ENCODE measurements at places on chromosomes 13 and 19.

DNA sequence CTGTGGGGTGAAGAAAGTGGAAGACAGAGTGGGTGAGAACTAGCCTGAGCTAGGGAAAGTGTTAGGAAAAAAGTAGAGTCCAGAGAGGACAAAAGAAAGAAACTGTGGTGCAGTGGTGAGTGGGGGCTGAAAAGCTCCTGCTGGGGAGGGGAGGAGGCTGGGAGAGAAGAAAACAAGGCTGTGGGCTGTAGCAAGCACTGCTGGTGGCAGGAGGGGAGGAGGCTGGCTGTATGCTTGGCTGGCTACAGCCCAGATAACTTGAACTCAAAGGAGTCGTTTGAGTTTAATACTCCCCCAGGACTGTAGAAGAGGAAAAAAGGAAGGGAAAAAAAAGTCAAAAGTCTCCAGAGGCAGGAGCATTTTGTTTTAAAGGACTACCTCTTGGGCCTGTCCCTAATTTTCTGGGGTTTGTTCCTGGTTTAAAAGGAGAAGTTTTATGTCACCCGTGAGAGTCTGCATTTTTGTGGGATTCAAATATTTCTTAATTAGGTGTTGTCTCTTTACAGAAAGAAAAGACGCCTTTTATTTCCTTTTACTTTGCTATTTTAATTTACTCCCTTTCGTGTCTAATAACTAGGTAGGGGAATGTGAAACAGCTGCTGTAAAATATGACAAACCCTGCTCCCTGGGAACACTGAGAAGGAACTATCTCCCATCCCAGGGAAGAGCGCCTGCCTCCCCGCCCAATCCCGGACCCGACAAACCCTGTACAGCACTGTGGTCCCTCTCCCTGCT is 21.7 kb downstream of the ZIC5 start:
- no peak for DNase-seq

DNA sequence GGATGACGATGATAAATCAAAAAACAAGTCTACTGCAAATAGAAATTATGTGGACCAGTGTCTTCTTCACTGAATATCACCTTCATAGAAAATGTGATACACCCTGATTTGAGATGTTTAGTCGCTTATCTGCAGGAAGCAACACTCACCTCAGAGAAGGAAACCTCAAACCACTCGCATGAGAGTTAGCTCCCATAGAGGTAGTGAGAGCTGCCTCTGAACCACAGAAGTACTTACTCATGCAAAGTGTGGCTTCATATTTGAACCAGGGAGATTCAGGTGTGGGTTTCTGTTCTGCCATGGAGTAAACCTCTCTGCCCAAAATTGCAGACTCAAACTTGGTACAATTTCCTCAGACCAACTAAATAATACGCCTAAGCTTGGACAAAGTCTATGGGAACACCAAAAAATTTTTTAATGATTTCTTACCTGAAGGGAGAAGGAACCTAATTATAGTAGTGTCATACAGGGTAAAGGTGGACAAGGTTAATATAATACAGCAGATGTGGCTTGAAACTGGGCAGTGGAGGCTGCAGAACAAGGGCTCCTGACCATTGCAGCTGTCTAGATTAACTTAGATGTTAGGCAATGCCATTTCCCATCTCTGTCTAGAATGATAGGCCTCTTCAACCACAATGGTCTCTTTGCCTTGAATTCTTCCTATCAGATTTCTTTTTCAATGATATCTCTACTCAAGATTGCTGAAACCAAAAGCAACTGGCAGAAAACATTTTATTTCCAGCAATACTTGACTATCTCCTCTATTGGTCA is 29.6 kb upstream of the RCBTB2 start:
- DNase-seq: no peak

- no peak for DNase-seq
These were observed 241.1 kb upstream of the ATXN8OS start for GRCh38 chr13:69866555-69866954.

DNA sequence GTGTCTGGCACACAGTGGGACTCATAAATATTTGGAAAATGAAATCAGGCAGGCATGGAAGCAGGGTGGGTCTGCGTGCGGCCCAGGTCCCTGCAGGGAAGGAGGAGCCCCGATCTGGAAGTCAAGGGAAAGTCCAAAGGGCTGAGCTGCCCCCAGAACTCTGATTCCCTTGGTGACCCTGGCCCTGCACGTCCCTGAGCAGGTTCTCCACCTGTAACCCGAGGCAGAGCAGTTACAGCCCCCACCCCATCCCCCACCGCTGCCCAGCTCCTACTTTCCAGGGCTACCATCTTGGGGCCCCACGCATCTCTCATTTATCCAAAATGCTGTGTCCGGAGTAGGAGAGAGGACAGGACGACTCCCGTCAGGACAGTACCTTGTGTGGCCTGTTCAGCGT is 2.1 kb downstream of the PLEKHF1 start:
- no peak for DNase-seq

- DNase-seq: no peak
These were observed 7.6 kb downstream of the LYPD3 start for GRCh38 chr19:43457809-43458208.

DNA sequence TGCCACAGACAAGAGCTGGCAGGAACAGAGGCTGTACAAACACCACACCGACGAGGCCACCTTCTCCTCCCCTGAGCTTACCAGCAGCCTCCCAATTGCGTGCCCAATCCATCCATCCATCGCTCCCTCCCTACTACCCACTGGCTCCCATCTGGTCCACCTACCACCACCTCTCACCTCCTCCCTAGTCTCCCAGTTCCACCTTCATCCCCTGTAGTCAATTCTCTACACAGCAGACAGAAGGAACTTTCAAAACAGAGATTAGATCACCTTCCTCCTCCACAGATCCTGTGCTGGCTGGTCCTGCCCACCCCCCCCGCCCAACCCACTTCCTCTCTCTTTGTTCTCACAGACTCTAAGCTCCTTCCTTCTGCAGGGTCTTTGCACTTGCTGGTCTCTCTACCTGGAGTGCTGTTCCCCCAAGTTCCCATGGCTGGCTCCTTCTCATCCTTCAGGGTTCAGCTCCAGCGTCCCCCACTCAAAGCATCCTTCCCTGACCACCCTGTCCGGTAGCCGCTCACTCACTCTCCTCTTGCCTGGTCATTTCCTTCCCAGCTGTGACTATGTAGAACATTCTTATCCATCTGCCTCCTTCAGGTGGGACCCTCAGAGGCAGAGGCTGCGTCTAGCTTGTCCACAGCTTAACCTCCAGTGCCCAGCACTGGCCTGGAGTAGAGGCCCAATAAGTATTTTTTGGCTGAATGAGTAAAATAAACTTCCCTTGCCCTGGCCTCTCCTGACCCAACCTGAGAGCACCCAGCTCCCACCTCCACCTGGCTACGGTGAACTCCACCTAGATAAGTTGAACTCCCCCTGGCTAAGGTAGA is 23.0 kb downstream of the PIN1 start:
- no peak for DNase-seq

DNA sequence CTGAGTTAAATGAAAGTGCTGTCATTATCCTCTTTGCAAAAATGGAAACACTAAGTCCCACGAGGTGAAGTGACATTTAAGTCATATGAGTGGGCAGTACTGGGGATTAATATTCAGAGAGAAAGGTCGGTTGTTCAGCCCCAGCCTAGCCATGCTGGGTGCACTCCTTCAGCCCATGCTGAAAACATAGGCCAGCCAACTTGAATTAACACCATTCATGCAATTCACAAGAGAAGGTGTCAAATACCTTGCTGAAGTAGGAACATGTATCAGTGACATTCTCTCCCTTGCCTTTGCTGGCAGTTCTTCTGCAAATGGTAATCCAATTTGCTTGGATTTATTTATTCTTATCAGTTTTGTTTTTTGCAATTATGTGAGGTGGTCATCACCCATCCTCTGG is 256.3 kb downstream of the DNAJC15 start:
- no peak for DNase-seq

- no peak for DNase-seq
These were observed 78.4 kb downstream of the GPC6 start for GRCh38 chr13:93304868-93305613.

DNA sequence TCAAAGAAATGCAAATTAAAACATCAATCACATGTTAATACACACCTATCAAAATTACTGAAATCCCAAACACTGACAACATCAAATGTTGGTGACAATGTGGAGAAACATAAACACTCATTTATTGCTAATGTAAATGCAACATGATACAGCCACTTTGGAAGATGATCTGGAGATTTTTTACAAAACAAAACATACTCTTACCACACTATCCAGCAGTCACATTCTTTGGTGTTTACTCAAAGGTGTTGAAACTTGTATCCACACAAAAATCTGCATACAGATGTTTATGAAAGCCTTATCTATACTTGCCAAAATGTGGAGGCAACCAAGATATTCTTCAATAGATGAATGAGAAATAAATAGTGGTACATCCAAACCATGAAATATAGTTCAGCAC is 1219.5 kb upstream of the PCDH20 start:
- no peak for DNase-seq

DNA sequence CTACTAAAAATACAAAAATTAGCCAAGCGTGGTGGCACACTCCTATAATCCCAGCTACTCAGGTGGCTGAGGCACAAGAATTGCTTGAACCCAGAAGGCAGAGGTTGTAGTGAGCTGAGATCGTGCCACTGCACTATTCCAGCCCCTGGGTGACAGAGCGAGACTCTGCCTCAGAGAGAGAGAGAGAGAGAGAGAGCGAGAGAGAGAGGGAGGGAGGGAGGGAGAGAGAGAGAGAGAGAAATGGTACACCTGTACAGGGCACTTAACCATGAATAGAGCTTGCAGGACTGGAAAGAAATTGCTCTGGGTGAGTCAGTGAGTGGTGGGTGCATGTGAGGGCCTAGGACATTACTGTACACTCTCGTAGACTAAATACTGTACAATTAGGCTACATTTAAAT is 40.5 kb upstream of the SLC7A9 start:
- DNase-seq: no peak

DNA sequence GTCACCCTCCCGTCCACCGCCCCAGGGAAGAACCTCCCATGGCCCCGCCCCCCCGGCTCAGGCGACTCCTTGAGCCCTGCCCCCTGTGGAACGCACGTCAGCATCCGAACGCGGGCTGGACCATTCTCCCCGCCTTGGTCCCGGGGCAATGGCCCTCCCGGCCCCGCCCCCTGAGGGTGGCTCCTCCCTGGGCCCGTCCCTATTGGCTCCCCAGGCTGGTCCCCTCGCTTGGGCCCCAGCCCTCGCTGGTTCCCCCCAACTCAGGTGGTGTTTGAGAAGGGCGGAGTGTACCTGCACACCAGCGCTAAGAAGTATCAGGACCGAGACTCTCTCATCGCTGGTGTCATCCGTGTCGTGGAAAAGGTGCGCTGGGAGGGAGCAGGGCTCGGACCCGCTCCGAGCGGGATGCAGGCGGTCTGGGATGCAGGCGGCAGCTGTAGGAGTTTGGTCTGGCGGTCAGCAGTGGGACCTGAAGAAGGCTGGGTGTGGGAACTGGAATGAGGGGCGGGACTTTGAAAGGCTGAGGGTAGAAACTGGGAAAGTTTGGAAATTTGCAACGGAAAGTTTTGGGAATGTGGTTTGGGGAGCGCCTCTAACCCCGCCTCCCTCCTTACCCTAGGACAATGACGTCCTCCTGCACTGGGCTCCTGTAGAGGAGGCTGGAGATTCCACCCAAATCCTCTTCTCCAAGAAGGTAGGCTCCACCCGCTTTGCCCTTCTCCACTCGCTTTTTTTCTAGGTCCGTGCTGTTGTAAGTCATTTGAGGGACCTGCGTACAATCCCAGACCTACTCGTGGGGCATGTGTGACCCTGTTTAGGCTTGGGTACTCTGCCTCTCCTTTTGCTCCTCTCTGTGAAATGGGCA is 609 bp downstream of the TBC1D17 start:
- DNase-seq: no peak

DNA sequence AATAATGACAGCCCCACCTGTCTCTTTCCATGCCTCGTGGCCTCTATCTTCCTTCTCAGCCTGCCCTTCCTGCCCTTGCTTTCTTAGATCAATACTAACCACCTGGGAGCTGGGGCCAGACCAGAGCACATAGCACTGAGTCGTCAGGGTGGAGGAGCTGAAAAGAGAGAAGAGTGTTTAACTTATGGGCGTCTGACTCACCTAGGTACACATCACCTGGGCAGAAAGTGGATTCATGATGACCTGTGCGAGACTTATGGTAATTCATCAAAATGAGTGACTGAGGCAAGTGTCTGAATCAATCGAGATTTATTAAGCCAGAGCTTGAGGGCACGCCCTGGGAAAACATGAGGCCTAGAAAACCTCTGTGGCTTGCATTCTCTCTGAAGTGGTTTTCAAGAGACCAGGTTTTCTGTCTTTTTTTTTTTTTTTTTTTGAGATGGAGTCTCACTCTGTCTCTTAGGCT is 19.2 kb downstream of the CEACAM6 start:
- no peak for DNase-seq

All from iPS DF 19.7 (cell line).